Cerebellar nuclear complex (tissue), 1 donor: ENCODE measurements at places on chromosomes 7 and 10.

DNA sequence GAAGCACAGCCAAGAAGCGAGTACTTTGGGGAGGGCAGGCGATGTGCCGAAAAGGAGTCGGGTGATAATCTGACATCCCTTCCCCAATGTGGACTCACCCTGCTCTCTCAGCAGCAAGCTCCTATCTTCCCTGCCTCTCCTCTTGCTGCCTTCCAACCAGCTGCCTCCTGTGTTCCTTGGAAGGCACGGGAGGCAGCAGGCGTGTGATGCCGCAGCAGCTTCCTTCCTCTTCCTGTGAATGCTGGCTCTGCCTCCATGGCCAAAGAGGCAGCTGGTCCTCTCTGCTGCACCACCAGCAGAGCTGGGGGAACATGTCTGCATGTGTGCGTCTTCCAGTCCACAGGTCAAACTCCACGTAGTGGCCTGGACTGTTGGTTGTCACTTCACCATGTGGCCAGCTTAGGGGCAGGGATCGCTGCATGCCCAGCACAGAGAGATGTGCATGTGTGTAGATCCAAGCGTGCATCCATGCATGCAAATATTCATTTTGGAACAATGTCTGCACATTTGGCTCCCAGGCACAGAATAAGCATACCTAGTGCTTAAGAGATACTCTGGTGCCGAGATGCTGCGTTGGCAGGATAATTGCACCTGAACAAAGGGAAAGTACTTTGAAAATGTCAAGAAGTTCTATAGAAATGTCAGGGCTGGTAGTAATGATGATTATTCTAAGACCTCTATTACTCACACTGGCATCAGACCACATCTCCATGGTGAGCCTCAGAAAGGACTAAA is 499.8 kb downstream of the PLXNA4 start:
- peak; percentile 27 for DNase-seq

DNA sequence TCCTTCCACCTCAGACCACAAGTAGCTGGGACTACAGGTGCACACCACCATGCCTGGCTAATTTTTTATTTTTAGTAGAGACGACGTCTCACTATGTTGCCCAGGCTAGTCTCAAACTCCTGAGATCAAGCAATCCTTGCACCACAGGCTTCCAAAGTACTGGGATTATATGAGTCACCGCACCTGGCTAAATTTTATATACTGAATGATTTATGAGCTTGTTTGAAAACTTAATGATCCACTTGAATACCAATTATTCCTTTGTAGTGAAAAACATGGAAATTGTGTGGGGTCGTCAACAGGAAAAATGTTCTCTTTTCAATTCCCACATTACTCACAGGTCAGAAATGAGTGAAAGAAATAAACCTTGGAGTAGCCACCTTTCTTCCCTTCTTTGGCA is 31.3 kb downstream of the RAPGEF5 start:
- DNase-seq, result no peak

DNA sequence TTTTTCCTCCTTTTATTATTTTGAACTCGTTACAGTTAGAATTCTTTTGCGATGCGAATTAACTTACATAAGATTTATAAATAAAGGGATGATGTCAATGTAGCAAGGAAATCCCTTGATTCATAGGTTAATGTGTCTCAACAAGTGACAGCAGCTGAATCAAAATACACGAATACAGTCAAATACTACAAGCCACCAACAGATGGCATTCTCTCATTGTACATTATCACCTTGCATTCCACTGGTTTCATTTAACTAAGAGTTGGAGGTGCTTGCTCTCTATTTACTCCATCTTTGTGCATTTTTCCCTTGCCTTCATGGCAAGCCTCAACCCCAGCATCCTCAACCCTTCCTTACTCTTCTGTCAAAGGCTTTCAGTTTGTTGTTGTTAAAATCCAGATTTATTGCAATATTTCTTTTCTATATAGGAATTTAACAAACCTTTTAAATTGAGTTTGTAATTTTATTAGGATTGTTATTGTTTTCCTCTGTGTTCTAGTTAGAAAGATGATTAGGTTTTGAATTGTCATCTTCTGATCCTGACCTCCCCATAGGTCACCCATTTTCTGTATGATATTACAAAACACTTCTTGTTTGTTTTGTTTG is 78.3 kb downstream of the SLC25A40 start:
- no peak for DNase-seq

DNA sequence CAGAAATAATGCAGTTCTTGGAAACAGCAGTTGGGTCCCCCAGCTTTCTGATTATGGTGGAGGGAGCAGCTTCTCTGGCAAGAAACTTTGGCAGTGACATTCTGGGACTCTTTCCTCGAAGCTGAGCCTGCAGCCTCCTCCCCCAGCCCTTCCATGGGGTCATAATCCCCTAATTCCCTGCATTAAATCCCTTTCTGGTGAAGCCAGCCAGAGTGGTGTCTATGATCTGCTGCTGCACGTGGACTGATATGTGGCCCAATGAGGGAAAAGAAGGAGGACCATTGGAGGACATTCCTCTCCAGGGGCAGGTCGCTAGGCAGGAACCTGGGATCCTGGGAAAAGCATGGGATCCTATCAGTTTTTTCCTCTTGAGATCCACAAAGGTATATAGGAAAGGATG is 470.5 kb downstream of the RPS24 start:
- DNase-seq, result no peak

DNA sequence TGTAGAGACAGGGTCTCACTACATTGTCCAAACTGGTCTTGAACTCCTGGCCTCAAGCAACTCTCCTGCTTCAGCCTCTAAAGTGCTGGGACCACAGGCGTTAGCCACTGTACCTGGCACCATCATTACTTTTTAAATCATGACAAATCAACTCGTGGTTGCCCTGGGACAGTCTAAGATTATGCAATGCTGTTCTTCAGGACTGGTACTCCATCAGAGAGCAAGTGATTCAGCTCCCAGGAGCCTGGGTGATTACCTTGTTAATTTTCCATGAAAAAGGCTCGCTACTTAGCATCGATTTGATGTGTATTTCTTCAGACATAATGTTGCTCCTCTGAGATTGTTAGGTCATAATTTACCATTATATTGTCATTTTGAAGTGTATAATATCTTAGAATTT is 158.9 kb upstream of the STEAP4 start:
- DNase-seq, result no peak
